ENCODE measurements at places on chromosomes 6 and 20.

DNA sequence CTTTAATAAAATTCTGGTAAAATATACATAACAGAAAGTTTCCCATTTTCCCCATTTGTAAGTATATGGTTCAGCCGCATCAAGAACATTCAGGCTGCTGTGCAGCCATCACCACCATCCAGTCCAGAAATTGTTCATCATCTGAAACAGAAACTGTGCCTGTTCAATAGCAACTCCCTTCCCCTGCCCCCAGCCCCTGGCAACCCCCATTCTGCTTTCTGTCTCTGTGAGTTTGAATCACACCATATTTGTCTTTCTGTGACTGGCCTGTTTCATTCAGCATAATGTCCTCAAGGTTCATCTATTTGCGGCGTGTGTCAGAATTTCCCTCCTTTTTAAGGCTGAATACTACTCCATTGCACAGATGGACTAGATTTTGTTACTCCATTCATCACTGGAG, 19.1 kb downstream of the VSTM2L start:
- no peak for DNase-seq

DNA sequence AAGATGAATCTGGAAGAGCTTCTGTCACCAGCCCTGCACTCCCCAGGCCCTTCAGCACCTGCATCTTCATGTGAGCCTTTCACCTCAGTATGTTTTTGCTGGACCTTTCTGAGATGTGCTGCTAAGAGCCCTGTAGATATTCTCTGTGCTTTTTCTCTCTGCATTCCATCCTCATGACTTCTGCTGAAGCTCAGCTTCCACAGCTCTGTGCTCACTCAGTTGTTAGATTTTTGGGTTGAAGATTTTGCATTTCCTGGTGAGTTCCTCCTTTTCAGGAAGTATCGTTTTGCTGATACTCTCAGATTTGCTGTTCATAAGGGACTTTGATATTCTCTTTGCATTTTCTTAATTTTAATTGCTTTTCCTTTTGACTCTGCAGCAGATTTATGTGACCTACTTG, 18.3 kb downstream of the KIAA1586 start:
- no peak for DNase-seq

GRCh38 chr20:44835116-44835515, 24.8 kb upstream of the RIMS4 start:
- no peak for DNase-seq

- no peak for DNase-seq
Observed at GRCh38 chr6:80254716-80255115, 148.2 kb downstream of the BCKDHB start.

DNA sequence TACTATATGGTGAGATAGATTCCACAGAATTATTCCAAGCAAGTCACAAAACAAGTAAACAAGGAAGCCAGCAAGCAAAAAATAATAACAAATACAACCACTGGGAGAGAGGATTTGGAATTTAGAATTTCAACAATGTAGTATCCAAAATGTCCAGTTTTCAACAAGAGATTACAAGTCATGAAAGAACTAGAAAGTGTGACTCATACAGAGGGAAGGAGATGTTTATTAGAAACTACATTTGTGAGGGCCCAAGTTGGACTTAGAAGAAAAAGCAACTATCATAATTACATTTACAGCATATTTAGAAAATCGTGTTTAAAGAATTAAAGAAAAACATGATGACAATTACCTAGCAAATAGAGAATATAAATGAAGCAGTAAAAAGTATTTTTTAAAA, 494.6 kb upstream of the ID4 start:
- DNase-seq, result no peak

- DNase-seq, result no peak
Observed at GRCh38 chr20:20666359-20666758, 46.1 kb downstream of the RALGAPA2 start.

DNA sequence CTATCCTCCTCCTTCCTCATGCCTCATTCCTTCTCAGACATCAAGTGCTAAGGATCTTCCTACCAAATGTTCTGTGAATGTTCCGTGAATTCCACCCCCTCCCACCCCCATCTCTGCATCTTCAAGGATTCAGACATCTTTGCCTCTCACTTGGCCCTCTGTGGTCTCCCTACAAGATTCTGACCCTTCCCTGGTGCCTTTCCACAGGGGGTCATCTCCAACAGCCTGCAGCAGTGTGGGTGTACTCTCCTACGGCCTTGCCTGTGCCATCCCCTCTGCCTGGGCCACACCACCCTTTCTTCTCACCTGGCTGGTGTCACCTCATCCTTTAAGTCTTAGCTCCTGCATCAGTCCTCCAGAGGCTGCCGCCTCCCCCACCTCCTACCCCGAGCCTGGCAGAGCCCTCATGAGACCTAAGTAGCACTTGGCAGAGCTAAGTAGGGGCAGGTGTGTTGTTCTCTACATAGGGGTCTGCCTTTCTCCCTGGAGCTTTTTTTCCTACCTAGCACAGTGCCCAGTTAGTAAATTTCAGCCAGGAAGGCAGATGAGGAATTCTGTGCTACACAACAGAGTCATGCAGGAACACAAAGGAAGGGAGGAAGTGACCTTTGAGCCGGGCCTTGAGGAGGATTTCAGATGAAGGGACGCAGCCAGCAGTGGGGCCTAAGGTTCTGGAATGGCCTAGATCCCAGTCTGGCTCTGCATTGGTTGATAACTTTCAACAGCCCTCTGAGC, 43.1 kb downstream of the TM9SF4 start:
- no peak for DNase-seq

GRCh38 chr20:63612276-63612931, 14.5 kb downstream of the GMEB2 start:
- no peak for DNase-seq

DNA sequence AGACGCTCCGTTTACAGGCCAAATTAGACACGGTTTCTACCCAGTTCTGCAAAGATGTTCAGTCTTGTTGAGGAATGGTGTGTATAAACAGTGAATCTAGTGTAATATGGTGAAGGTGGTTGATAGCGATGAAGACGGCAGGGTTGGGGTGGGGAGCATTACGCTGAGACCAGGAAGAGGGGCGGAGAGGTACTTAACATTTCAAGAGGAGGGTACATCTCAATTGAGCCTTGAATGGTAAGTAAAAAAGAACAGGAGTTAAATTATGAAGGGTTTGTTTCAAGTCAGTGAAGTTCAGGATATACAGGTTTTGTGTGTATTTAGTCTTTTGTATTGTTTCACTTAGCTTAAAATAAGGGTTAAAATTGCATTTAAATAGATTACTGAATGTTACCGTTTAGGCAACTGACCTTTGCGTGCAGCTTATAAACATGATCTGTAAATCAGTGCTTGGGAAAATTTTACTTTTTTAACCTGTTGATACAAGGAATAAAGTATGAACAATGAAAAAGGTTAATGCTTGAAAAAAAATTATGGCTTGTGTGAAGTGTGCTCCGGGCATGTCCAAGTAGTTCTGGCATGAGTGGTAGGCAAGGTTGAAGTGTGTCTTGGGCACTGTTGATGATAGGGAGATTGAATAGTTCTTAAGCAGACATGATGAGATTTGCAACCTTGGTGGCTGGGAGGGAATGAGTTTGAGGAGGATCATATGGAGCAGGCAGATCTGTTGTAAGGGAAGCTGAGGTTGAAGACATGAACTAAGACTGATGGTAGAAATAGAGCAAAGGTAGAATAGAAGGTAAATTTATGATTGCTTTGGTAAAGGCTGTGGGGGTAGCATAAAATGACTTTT, 842 bp downstream of the POLR1C start:
- no peak for DNase-seq

- DNase-seq, result peak; percentile 44
Observed at GRCh38 chr20:41029150-41029901, 704 bp downstream of the TOP1 start.

- no peak for DNase-seq
Observed at GRCh38 chr6:6812427-6812826, 223.9 kb downstream of the LY86 start.

DNA sequence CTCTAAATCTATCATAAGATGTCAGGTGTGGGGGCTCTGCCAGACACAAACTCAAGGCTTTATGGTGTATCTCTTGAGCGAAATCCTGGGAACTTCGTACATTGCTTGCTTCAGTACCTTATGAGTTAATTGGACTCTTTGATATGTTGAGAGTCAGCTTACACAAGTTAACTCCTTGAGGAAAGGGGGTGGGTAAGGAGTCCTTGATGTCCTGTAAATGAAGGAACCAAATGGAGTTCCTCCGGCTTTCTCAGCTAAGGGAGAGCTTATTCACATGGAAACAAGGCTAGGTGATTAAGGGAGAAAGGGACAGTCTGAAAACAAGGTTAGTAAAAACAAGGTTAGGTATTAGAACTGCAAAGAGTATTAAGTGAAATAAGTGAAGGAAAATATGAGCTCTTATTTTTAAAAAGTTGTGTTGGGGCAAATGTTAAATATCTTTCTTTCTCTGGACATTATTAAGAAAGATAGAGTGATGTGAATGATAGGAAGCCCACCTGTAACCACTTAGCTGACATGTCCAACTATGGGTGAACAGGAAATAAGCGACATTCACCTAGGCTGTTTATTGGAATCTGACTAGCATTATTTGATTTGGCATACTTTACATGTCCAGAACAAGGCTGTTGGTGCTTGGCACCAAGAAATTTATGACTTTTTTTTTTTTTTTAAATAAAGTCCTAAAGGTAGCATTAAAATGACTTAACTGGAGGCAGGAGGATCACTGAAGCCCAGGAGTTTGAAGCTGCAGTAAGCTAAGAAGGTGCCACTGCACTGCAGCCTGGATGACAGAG, 26.5 kb downstream of the GTF2H5 start:
- no peak for DNase-seq

DNA sequence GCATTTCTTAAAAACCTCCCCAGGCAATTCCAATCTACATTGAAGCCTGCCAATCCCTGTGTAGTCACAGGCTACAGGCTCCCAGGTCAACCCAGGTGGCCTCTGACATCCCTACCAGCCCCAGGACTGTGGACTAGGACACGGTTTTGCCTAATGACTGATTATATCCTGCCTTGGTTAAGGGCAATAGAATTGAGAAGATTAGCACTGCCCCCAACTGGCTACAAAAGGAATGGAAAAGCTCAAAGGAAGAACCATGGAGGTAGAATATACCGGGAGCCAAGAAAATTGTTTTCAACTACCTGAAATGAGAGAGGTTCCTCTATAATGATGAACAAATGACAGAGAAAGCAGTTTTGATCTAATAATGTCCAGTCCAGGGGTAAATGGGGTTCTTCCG, 421.1 kb upstream of the AGPAT4 start:
- no peak for DNase-seq

GRCh38 chr6:151216804-151217203, 23.0 kb upstream of the AKAP12 start:
- no peak for DNase-seq

DNA sequence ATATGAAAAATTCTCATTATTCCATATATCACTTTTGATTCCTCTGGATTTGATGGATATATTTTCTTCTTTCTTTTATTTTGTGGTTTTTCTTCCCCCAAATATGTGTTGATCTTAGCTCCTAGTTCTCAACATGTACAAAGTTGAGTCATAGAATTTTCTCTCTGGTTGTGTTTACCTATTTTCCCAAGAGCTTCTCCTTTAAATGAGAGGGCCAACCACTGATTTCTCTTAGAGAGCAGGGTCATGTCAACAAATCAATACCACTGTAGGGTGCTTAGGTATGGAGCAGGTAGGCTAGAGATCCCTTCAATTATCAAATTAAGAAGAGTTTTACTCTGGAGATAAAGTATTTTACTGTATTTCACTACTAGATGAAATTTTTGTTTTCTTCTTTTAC, 145.7 kb downstream of the BMP5 start:
- no peak for DNase-seq

- peak; percentile 45 for DNase-seq
Observed at GRCh38 chr6:73388800-73389512, 5.7 kb upstream of the DDX43 start.

DNA sequence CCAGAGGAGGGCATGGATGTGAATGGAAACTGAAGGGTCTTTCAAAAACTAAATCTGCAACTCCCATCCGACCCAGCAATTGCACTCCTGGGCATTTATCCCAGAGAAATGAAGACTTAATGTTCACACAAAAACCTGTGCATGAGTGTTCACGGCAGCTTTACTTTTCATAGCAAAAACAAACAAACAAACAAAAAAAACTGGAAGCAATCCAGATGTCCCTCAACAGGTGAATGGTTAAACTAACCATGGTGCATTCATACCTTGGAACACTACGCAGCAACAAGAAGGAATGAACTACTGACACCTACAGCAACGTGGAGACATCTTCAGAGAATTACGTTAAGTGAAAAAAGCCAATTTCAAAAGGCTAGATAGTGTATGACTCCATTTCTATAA, 32.2 kb downstream of the PMEPA1 start:
- DNase-seq, result no peak

DNA sequence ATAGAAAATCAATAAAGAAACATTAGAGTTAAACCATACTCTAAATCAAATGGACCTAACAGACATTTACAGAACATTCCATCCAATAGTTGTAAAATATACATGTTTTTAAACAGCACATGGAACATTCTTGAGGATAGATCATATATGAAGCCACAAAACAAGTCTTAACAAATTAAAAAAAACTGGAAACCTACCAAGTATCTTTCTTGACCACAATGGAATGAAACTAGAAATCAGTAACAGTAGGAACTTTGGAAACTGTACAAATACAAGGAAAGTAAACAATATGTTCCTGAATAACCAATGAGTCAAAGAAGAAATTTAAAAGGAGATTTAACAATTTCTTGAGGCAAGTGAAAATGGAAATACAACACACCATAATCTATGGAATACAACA, 91.2 kb upstream of the GLP1R start:
- DNase-seq, result no peak

- no peak for DNase-seq
Observed at GRCh38 chr6:71476872-71477271, 188.3 kb downstream of the OGFRL1 start.

GRCh38 chr6:155171747-155172449, 91.9 kb upstream of the CLDN20 start:
- no peak for DNase-seq

DNA sequence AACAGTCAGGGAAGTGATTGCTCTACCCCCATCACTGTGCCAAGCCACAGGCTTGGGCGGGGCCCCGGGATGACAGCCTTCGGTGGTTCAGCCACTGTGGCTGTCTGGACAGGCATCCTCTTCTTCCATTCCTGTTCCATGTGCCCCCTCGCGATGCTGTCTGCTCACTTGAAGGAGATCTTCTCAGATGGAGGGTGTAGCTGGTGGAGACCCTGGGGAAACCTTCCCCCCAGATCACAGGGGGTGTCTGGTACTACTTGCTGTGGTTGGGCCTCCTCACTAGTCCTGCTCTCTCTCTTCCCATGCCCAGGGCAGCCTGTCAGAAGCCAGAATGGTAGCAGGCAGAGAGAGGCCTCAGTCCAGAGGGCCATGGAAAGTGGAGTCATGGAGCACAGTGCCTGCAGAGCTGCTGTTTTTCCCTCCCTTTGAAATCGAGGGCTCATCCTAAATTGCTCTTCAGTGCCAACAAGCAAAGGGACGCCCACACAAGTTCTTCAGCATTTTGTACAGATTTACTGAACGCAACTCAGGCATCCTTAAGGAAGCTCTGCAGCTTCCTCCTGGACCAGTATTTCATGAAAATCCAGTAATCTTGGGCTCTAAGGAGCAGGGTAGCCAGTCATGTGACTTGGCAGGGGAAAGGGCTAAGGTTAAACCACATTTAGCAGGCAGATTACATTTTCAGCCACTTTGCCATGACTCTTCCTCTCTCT, 326.6 kb downstream of the ZFAND3 start:
- no peak for DNase-seq

All from CD4-positive, alpha-beta memory T cell (primary cell).